Testis (tissue), 5 donors: ENCODE measurements at places on chromosomes 13 and 19. TPM values are rescaled to one million over a fixed set of nuclear protein-coding genes. Genes with fewer than 3 reads are reported as not detected.

DNA sequence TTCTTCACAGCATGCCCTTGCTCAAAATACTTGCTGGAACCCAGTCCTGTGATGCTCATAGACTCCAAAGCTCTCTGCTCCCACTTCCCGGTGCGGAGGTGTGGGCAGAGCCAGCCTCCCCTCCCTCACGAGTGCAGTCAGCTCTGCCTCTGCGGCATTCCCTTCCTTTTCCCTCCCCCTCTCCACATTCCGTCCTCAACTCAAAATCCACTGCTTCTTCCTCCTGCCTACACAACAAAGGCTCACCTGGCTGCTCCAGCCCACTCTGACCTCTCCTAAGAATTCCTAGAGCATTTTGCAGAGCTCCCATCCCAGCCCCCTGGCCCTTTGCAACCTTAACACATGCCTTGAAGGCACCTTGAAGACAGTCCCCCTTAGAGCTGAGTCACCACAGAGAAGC lies 527.9 kb downstream of the MYO16 start:
- no peaks in the 10 kb centered on the region for H3K4me1 ChIP-seq
- H3K36me3 ChIP-seq: no peaks in the 10 kb centered on the region
- H3K27me3 ChIP-seq: no peaks in the 10 kb centered on the region
- no peak overlapping the region for H3K4me3 ChIP-seq

GRCh38 chr19:8240274-8241229 lies 31.4 kb downstream of the CERS4 start:
- H3K27ac ChIP-seq: peak overlapping the region; percentile 84
- H3K4me1 ChIP-seq: peaks cover 27% of the 10 kb centered on the region
- H3K36me3 ChIP-seq: no peaks in the 10 kb centered on the region
- H3K4me3 ChIP-seq: no peak overlapping the region
- peak; percentile 95 for DNase-seq

GRCh38 chr13:32115066-32115465 lies 83.5 kb downstream of the FRY start:
- no peak for DNase-seq
- no peaks in the 10 kb centered on the region for H3K4me1 ChIP-seq
- H3K36me3 ChIP-seq: no peaks in the 10 kb centered on the region
- no peaks in the 10 kb centered on the region for H3K27me3 ChIP-seq
- H3K4me3 ChIP-seq: no peak overlapping the region
- H3K27ac ChIP-seq: no peak overlapping the region

DNA sequence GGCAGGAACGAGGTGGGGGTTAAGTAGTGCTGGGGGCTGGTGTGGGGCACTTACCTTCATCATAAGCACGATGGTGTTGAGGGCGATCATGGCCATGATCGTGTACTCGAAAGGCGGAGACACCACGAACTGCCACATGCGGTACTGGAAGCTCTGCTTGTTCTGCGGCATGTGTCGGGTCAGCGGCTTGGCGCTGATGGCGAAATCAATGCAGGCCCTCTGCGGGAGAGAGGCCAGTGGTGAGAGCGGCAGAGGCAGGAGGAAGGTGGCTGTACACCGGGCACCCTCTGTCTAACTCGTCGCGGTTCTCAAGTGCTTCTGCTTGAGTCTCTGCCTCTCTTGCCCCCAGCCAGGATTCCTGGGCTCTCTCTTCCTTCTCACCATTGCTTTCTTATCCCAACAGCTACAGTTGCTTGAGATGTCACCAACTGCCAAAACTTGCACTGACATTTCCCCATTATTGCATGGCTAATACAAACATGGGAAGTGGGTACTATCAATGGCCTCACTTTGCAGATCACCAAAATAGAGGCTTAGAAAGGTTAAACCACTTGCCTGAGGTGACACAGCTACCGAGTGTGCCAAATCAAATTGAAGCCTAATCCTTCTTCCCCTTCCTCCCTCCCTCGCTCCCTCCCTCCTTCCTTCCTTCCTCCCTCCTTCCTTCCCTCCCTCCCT lies 105.0 kb downstream of the IER2 start:
- no peak overlapping the region for H3K27ac ChIP-seq
- no peak for DNase-seq
- no peaks in the 10 kb centered on the region for H3K27me3 ChIP-seq

- no peak for DNase-seq
- H3K4me3 ChIP-seq: no peak overlapping the region
- no peak overlapping the region for H3K27ac ChIP-seq
- no peaks in the 10 kb centered on the region for H3K27me3 ChIP-seq
- H3K4me1 ChIP-seq: no peaks in the 10 kb centered on the region
Measured at GRCh38 chr19:36963280-36963679, 47.1 kb downstream of the ZNF568 start.

DNA sequence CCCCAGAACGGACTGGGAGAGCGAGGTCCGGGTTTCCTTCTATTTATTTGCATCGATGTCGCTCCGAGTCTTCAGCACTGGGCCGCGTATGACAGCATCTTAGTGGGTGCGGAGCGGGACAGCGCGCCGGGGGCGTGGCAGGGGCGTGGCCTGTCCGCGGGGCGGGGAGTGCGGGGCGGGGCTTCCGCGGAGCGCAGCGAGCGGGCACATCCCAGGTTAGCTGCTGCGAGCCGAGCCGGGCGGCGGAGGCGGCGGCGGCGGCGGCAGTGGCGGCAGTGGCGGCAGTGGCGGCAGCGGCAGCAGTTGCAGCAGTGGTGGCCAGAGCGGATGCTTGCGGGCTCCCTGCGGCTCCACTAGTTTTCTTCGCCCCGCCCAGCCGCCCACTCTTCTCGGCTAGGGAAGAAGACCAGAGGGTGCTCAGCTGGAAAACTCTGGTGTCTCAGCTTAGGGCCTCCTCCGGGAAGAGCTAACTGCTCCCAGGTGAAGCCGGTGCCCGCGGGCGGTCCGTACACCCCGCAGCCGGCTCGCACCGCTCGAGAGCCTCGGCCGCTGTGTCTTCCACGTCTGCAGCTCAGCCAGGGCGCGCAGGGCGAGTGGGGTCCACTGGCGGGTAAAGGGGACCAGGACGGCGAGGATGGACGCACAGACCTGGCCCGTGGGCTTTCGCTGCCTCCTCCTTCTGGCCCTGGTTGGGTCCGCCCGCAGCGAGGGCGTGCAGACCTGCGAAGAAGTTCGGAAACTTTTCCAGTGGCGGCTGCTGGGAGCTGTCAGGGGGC lies at the start of gene GPC5:
Gene GPC5 (plus strand): TSS at position 209 of the 776 bp plus-strand sequence.
- H3K4me3 ChIP-seq: peak within 1 kb of the TSS; percentile 47
- no peaks in the 10 kb centered on the region for H3K36me3 ChIP-seq
- DNase-seq: peak; percentile 88
- H3K27ac ChIP-seq: no peak within 1 kb of the TSS
- H3K4me1 ChIP-seq: no peaks in the 10 kb centered on the region
- H3K27me3 ChIP-seq: no peaks in the 10 kb centered on the region

ARHGAP45 gene
- total RNA-seq: 20.7 TPM

POLR1G gene
- total RNA-seq: 12.1 TPM

LILRB4 gene
- 3.2 TPM for total RNA-seq

PRX gene
- total RNA-seq: 4.9 TPM

SYT5 gene
- 1.6 TPM for total RNA-seq
